NCI-H187 (cell line): ENCODE measurements at places on chromosomes 7 and 10.

DNA sequence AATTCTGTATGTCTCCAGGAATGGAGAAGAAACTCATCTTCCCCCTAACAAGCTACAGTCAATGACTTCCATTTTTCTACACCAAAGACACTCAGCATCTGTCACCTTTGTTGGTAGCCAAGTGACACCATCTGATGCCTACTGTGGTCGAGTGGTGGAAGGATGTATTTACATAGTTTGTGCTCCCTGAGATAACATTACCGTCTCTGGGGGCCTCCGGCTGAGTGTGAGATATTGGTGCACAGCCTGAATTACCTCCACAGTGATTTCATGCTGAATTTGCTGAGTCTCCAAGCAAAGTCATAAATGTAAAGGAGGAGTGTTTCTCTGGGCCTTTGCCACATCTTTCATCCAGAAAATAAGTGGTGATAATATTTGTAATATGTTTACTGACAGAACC, 114.0 kb downstream of the GRID1 start:
- no peak for DNase-seq

- no peak for DNase-seq
These were observed 118.4 kb downstream of the ABCA13 start for GRCh38 chr7:48289656-48290055.

- no peak for DNase-seq
These were observed 34.5 kb downstream of the FAM25A start for GRCh38 chr10:87054373-87055295.

DNA sequence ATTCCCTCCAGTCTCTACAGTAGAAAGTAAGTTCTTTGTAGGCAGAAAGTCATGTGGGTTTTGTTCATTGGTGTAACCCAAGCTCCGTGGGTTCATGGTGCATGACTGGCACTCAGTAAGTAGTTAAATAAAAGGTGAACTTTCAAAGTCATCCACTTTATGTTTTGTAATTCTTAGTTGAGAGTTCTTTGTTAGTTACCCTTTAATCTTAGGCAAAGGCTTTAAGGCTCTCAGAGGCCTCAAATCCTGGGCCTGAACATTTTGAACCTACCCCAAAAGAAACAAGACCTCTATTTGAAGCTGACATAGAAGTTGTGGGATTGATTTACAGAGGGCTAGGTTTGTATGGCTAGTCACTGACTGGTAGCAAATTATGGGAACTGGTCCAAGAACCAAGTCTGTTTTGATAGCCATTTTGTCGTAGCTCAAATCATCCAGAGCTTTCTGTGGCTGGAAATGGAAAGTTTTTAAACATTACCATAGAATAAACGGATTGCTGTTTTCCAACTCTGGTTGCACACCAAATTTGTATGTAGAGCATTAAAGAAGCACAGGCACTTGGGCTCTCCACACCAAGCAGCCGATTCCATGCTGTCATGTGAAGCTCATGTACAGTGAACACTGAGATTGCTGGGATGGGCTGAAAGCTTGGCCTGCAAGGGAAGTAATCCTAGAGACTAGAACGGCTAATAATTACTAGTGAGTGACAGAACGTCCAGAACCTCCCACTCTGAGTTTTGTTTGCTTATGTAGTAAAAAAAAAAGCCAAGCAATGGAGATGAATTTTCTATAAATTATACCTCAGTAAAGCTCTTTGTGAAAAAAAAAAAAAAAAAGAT, 53.5 kb downstream of the DENND11 start:
- no peak for DNase-seq

DNA sequence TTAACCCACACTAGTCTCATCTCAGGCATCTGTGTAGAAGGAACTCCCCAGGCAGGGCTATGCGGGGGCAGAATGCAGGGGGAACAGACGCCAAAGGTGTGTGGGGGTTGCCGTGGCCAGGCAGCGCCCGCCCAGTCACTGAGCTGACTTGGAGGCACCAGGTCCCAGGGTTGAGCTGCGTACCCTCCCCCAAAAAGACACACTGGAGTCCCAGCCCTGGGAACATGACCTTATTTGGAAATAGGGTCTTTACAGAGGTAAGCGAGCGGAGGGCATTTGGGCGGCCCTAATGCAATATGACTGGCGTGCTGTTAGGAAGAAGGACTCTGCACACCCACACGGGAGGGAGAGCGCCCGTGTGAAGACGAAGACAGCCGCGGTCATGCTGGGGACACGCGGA, 274.5 kb downstream of the DNAJB6 start:
- no peak for DNase-seq

DNA sequence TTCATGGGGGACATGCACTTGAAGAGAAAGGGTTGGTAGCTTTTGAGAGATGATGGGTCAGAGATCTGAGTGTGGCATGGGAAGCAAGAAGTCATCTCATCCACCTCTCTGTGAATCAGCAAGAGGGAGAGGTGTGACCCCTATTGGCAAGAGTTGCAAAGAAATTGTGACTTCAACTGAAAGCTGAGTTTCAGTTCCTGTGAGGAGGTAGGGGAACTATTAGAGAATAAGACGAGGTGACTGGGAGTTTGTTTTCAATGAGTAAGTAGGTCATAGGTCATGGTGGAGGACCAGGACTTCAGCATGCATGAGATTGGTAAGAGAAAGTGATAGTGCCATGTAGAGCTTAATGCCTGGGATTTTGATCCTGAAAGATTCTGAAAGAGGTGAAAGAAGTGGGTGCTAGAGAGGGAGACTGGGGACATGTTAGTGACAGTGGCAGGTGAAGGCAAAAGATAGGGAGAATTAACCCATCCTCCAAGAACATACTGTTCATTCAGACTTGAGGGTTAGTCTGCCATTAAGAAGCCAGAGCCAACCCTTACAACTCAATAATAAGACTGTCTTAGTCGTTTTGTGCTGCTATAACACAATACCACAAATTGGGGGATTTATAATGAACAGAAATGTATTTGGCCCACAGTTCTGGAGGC, 75.5 kb upstream of the CAPZA2 start:
- no peak for DNase-seq

DNA sequence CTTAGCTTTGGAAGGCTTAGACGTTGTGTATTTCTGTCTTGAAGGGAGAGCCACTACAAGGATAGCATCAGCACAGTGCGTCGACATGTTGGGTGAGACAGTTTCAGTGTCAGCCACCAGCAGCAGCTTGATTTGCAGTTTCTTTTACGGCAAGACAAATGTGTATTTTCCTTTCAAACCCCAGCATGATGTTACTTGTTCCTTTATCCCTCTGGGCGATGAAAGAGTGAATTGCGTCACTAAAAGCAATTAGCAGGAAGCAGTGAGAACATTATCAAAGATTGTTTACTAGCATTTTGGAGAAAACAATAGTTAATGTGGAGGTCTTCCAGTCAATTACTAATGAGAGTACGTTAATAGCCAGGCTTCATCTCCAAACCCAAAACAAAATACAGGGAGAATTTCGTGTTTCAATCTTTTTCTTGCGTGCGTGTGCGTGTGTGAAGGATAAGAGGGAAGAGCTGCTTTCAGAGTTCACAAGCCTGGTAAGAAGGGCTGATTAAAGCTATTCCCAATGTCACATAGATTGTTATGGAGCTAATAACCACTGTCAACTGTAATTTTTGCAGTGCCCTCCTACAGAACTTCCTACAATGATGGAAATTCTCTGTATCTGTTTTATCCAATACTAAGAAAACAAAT, 157.1 kb upstream of the AOAH start:
- no peak for DNase-seq

GRCh38 chr7:22586786-22587140, 86.8 kb upstream of the STEAP1B start:
- DNase-seq: no peak

GRCh38 chr7:157771-158625, 34.4 kb upstream of the FAM20C start:
- no peak for DNase-seq

- DNase-seq: no peak
These were observed 23.2 kb downstream of the TPK1 start for GRCh38 chr7:144812379-144813283.

DNA sequence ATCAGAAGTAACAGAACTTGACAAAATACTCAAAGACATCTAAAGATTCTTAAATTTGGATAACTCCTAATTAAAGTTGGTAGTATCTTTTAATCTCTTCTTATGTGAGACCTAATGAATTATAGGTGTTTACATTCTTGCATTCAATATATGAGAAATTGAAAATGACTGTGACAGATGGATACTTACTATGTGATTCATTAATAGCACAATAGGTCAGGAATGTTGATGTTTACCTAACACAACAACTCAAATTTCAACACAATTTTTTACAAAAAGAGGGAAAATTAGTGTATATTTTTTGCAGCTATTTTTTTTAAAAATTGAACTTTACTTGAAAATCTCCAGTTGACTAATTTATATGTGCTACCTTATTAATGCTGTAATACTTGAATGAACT, 31.7 kb upstream of the MCU start:
- DNase-seq: no peak

DNA sequence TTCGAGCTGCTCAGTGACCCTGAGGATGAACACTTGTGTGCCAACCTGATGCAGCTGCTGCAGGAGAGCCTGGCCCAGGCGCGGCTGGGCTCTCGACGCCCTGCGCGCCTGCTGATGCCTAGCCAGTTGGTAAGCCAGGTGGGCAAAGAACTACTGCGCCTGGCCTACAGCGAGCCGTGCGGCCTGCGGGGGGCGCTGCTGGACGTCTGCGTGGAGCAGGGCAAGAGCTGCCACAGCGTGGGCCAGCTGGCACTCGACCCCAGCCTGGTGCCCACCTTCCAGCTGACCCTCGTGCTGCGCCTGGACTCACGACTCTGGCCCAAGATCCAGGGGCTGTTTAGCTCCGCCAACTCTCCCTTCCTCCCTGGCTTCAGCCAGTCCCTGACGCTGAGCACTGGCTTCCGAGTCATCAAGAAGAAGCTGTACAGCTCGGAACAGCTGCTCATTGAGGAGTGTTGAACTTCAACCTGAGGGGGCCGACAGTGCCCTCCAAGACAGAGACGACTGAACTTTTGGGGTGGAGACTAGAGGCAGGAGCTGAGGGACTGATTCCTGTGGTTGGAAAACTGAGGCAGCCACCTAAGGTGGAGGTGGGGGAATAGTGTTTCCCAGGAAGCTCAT, 1.1 kb downstream of the DDIT4 start:
- DNase-seq: no peak

DNA sequence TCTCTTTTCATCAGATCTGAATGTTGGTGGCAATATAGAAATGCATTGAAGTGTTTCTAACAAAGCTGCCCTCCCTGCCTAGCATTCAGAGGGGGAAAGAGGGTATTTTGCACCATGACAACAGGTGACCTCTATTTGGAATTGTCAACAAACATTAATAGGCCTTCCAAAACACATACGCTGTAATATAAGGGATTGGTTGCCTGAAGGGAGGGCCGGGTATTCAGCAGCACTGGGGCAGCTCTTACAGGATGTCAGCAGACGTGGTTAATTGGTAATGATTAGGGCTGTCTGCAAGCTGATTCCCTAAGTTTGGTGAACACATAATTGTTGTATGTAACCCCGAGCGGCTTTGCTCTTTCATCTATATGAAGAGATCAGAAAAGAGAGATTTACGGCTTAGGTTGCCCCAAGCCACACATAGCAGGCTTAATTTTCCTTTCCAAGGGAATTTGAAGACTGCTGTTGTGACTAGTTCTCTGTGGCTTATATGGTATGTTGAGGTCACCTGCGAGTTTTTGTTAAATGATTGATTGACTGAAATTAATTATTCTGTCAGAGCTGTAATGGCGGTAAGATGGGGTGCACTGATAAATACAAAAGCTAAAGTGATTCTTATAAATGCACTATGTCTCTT, 759.3 kb downstream of the LRMDA start:
- DNase-seq: no peak

GRCh38 chr7:112188257-112188656, 17.9 kb downstream of the DOCK4 start:
- no peak for DNase-seq

DNA sequence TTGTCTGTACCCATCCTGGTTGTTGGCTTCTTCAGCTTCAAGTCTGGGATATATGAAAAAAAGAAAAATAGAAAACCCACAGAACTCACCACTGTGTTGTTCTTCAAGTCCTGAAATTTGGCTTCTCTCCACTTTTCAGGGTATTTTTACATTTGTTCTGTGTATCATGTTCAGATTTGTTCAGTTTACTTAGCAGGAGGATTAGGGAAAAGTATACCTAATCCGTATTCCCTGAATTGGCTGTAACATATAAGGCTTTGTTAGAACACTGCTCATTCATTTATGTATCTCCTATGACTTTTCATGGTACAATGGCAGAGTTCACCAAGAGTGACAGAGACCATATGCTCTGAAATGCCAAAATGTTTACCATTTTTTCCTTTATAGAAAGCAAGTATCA, 146.9 kb downstream of the PTN start:
- DNase-seq: no peak

GRCh38 chr7:48458701-48459524, 287.7 kb downstream of the ABCA13 start:
- no peak for DNase-seq

GRCh38 chr7:47087866-47088265, 494.0 kb downstream of the TNS3 start:
- no peak for DNase-seq

DNA sequence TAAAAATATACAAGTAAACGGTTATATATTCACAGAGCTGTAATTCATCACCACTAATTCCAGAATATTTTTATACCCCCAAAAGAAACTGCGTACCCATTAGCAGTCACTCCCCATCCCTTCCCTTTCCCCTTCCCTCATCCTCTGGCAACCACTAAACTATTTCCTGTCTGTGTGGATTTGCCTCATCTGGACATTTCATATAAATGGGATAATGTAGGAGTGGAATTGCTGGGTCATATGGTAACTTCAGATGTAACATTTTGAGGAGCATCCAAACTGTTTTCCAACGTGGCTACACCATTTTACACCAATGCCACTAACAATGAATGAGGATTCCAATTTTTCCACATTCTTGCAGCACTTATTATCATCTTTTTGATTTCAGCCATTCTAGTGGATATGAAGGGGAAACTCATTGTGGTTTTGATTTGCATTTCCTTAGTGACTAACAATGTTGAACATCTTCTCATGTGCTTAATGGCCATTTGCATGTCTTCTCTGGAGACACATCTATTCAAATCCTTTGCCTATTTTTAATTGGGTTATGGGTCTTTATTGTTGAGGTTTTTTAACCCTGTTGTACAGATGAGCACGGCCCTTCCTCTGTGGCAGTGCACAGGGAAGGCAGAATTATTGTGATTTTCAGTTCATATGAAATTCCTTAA, 79.2 kb downstream of the RBM20 start:
- no peak for DNase-seq

- no peak for DNase-seq
These were observed 167.5 kb downstream of the RNLS start for GRCh38 chr10:88415533-88416130.
